SJCRH30 (cell line): ENCODE measurements at places on chromosomes 5 and 9. TPM values are rescaled to one million over a fixed set of nuclear protein-coding genes. Genes with fewer than 3 reads are reported as not detected.

DNA sequence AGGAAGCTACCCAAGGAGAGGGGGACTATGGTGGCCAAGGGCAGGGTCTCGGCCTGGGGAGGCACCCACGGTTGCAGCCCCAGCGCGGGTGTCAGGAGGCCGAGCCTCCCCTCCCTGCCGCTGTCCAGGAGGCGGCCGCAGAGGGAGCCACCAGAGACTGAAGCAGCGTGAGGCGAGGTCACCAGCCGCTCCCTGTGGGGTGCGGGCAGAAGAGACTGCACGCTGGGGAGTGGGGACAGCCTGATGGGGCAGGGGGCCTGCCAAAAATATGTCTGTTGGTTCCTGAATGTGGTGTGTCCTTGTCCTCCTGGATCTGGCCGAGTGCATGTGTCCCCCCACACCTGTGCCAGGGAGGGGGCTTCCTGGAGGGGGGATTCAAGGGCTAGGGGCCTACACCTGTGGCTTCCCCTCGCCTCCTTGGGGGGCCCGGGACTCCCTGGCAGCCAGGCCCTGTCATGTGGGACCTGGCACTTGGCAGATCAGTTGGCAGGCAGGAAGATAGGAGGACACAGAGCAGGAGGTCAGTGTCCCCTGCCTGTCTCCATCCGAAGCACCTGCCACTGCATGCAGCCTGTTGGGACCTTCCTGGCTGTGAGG, 131.2 kb downstream of the DAB2IP start:
- no peak for DNase-seq

The MAN2A1 gene
- 40.8 and 45.8 TPM in 2 replicates for total RNA-seq

DNA sequence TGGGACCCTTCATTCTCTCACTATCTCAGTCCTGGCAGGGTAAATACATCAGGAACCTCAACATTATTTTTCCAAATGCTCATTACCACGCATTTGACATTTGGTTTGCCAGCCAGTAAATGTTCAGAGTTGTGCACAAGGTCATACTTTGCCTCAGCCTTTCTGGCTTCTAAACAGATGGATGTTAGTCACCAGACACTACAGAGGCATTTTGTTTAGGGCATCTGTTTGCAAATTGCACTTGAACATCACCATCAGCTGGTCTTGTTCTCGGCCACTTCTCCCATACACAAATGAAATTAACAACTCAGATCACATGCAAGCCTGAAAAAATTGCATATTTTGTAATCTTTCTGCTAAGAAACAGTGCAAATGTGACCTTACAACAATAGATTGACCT, 75.0 kb upstream of the SLC1A1 start:
- DNase-seq: no peak

The C1QTNF2 gene
- 21.1 TPM in 2 replicates for total RNA-seq

The SMIM33 gene
- total RNA-seq: not detected in 2 replicates

DNA sequence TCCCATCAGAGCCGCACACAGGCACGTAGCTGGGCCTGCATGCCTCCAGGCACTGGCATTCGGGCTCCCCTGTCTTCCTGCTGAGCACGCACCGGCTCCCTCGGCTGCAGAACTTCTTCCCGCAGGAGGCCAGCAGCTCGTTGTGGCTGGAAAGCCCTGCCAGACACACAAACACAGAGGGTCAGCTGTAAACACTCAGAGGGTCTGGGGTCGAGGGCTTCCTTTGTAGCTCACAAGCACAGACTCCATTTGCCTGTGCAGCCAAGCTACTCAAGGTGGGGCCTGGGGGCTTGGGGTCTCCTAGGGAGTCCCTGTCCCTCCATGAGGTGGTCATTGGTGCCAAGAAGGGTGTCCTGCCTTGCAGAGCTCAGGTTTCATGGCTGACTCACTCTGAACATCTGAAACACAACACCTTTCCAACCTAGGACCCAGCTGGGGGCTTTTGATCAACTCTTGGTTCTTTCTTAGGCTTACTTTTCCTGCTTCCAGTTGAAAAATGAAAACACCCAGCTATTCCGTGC, 211.4 kb downstream of the FSTL4 start:
- DNase-seq: no peak

The ZNG1E gene
- 51.2 and 69.1 TPM in 2 replicates for total RNA-seq

The AGXT2 gene
- total RNA-seq: not detected in 2 replicates

The SH3TC2 gene
- 11.8 and 14.1 TPM in 2 replicates for total RNA-seq

DNA sequence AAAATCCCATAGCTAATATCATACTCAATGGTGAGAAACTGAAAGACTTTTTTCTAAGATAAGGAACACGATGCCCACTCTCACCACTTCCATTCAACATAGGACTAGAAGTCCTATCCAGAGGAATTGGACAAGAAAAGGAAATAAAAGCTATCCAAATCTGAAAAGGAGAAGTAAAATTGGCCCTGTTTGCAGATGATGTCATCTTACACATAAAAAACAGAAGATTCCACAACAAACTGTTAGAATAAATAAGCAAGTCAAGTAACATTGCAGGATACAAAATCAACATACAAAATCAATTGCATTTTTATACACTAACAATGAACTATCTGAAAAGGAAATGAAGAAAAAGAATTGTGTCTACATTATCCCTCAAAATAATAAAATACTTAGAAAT, 308.0 kb downstream of the MCTP1 start:
- DNase-seq: no peak

GRCh38 chr9:93905473-93906133, 49.6 kb downstream of the BARX1 start:
- DNase-seq: no peak

DNA sequence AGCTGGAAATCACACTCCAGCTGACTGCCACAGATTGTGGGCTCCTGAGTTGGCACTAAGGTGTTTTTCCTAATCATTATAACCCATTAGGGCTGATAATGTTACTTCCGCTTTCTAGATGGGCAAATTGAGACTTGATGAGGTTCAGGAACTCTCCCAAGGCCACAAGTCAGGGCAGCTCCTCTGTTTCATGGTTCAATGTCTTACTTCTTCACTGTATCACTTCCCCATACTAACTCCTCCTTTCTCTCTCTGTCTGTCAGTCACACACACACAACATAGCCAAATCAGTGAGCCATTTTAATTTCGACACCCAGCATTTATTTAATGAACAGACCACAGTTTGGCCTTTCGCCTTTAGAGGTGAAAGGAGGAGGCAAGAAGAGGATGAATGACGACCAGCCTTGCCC, 17.8 kb upstream of the TRAF1 start:
- no peak for DNase-seq

DNA sequence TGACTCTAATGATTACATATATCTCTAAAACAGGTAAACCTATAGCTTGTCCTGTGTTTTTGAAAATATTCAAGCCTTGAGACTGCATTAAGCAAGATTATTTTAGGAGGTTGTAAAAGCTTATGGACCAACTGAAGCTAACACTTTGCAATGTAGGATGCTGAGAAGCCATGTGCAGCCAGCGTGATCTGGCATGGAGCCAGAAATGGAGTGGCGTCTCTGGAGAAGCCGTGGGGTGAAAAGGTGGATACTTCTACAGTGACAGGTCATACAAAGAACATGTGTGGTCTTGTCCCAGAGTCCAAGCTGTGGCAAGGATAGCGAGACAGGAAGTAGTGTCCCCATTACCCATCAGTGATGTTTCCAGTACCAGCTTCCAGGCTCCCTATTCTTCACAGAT, 100.8 kb upstream of the CD180 start:
- no peak for DNase-seq

DNA sequence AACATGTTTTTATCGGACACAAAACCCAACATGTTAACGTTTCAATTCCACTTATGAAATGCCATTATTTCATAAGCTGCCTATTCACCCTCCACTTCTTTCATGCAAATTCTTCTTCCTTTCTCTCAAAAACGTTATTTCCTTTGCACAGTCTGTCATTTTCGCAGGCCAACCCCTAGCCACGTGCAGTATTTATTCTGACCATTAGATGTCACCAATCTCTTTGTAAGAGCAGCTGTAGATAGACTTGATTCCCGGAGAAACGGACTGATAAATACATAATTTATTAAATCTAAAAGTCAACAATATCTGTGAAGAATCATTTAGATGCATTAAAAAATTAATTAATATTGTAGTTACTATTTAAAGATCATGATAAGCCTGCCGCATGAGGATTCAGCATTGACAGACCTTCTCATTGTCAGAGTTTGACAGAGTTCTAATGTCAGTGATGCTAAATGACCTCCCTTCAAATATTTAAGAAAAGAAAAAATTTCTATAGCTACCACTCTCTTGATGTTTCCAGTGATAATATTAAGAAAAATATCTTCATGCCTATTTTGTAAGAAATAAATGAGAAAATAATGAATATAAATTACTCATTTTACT, 933.6 kb downstream of the CDH12 start:
- DNase-seq: no peak
